HT-29 (cell line): ENCODE measurements at places on chromosomes 12 and 14. TPM values are rescaled to one million over a fixed set of nuclear protein-coding genes. Genes with fewer than 3 reads are reported as not detected.

The CPM gene
- 0.34 TPM in 1 of 2 replicates, not detected in the other for total RNA-seq

The FOXM1 gene
- total RNA-seq: 68.9 and 77.6 TPM in 2 replicates

The ENDOU gene
- total RNA-seq: not detected in 2 replicates

The NR4A1 gene
- total RNA-seq: 49.6 and 61.2 TPM in 2 replicates

The TBC1D30 gene
- total RNA-seq: 44.7 and 46.2 TPM in 2 replicates

The NKX2-1 gene
- not detected in 2 replicates for total RNA-seq

DNA sequence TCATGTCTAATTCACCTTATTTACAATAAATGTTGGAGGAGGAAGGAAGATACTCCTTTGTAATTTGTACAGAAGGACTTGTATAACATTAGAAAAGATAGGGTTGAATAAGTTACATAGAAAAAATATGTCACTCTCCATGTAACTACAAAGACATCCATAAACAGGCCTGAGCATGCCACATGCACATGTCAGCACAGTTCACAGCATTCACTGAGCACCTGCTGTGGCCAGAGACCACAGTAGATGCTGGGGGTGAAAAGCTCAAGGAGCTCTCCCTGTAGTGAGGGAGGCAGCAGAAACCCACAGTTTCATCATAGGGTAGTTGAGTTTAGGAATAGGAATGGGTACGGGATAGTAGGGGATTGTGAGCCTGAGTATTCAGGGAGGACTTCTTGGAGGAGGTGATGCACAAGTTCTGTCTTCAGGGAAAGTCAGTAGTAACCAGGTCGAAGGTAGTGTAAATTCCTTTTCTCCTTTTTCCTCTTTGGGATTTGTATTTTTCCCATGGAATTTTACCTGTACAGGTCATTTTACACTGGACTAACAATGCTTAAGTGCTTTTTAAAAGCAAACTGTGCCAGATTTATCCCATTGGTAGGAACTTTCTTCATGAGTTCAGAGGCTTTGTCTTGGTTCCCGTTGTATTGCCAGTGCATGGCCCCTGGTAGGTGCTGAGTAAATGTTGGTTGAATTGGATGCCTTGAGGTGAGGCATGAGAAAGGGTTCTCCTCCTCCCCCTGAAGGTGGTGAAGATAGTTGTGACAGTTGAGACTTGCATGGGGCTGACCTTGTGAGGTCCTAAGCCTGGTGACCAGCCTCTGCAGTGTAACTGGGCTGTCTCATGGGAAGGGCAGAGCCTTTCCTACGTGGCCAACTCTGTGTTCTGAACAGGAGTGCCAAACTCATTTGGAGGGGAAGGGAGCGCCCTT is 20.2 kb downstream of the PRKCH start:
- no peak for DNase-seq

The LACRT gene
- not detected in 2 replicates for total RNA-seq

GRCh38 chr12:132391326-132392041 is 62.1 kb upstream of the GALNT9 start:
- DNase-seq: no peak

The OTOGL gene
- 0.13 and 0.18 TPM in 2 replicates for total RNA-seq

GRCh38 chr12:89020689-89021088 is 331.6 kb downstream of the DUSP6 start:
- DNase-seq: no peak

The GLT1D1 gene
- total RNA-seq: not detected in 2 replicates

- no peak for DNase-seq
Measured at GRCh38 chr12:101044512-101045059, 165.5 kb downstream of the SLC5A8 start.

DNA sequence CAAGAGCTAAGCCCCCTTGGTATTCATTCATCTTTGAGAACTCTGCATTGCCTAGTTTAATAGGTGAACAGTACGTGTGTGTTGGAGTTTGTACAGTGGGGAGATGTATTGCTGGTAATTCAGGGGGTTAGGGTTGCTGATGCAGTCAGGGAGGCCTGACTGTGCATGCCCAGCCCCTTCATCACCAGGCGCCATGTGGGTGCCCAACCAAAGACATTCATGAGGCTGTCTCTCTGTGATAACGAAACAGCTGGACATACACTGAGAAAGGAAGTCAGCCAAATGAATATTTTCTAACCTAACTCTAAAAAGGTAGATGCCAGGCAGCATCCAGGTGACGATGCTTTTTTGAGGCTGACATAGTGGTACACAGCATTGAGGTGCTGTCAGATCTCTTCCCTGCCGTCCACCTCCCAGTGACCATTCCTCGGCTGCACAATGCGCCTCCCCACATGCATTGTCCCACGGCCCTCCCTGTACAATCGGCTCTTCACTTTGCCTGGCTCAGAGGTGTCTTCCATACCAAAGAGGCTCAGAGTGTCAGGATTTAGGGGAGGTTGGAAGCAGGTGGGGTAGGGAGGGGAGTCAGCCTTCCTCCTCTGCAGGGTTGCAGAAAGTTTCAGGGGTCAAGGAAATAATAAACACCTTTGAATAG is 19.0 kb downstream of the EML1 start:
- DNase-seq: no peak

The DBX2 gene
- not detected in 2 replicates for total RNA-seq

The ZDHHC22 gene
- total RNA-seq: not detected in 2 replicates

- no peak for DNase-seq
Measured at GRCh38 chr14:92998946-92999345, 76.0 kb downstream of the CHGA start.

The KCNH3 gene
- 0.36 TPM in 1 of 2 replicates, not detected in the other for total RNA-seq
